ENCODE measurements at places on chromosomes 1 and 21.

DNA sequence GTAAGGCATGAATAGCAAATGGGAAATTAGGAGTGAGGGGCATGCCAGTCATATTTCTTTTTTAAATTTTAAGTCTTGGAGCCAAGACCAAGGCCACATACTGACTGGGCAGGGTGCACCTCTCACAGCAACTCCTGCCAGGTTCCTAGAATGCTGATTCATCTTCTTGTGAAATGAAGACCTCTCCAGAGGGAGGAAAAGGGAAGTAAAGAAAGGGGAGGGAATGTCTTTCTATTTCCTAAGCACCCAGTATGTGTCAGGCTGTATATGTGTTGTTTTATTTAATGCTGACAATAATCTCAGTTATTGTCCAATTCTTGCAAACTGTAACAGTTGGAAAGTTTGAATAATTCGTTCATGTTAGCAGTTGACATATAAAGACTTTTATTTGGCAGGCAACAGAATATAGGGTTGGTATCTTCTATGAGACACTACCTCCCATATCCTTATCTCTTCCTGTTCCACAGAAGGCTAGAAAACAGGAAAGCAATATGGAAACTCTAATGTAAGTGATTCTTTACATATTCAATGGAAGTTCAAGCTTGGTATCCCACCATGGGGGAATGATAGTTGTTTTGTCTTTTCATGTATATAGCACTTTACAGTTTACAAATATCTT lies 259.1 kb upstream of the USP24 start:
- DNase-seq, result no peak

GRCh38 chr1:77632216-77632615 lies 50.2 kb downstream of the ZZZ3 start:
- no peak for DNase-seq

DNA sequence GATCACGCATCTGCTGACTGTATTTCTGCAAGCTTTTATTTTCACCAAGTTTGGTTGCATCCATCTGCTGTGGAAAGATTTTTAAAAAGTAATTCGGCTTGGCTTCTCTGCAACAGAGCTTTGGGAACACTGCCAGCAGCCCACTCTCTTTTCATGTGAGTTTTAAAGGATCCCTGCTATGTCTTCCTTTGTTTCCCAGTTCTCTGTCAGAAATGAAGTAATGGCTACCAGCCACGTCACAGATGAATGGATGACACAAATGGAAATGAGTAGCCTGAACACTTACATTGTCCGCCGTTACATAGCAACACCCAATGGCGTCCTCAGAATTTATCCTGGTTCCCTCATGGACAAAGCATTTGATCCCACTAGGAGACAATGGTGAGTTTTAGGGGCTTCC lies 80.6 kb upstream of the RAVER2 start:
- DNase-seq, result no peak

DNA sequence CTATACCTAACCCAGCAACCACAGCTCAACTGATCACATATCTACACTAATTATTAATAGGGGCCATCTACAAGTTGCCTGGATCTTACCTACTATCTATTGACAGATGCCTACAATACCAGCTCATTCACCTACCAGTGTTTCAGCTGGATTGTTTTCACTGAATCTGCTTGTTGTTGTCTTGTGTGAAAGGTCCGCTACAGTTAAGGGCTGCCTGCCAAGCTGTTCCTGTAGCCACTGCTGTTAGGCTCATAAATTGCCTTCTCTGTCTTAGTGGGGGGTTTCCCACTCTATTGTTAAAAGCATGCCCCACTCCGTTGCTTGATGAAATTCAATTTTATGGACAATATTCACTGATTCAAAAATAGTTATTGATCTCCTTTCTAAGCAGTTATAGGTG lies 199.7 kb upstream of the TMPRSS15 start:
- DNase-seq, result no peak

DNA sequence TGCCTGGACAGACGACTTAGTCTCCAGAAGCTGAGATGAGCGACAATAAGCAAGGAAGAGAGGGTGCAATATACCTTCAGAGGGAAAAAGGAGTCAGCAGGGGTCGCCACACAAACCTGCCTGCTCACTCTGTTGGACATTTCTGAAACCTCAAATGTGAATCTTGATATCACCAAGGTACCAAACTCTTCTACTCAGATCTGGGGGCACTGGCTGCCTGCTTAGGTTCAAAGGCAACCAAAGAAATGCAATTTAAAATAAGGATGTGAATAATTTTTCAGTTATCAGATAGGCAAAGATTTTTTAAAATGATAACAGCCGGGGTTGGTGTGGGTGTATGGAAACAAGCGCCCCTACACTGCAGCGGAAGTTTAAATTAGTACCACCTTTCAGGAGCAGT lies 164.2 kb downstream of the HIVEP3 start:
- no peak for DNase-seq

GRCh38 chr1:234250747-234251146 lies 122.5 kb upstream of the COA6 start:
- no peak for DNase-seq

GRCh38 chr21:44297525-44298290 lies 2.1 kb upstream of the PFKL start:
- peak; percentile 70 for DNase-seq

GRCh38 chr1:166721145-166721544 lies 118.1 kb upstream of the POGK start:
- DNase-seq, result no peak
